ENCODE measurements at places on chromosomes 3 and 15.

- no peaks in the 10 kb centered on the region for H3K36me3 ChIP-seq
- H3K27me3 ChIP-seq = no peaks in the 10 kb centered on the region
- H3K4me1 ChIP-seq = no peaks in the 10 kb centered on the region
- no peak overlapping the region for H3K4me3 ChIP-seq
- H3K27ac ChIP-seq = no peak overlapping the region
- no peak for DNase-seq
Observed at GRCh38 chr3:82641701-82642100, 880.3 kb upstream of the GBE1 start.

- no peaks in the 10 kb centered on the region for H3K4me1 ChIP-seq
- no peaks in the 10 kb centered on the region for H3K27me3 ChIP-seq
- H3K4me3 ChIP-seq = no peak overlapping the region
- H3K36me3 ChIP-seq = peaks cover 5% of the 10 kb centered on the region
Observed at GRCh38 chr3:185200639-185201038, 47.8 kb upstream of the C3orf70 start.

- peaks cover 4% of the 10 kb centered on the region for H3K36me3 ChIP-seq
- no peak for DNase-seq
- no peaks in the 10 kb centered on the region for H3K4me1 ChIP-seq
- H3K27me3 ChIP-seq = peaks cover 2% of the 10 kb centered on the region
Observed at GRCh38 chr15:71093054-71094024, 21.9 kb upstream of the THSD4 start.

GRCh38 chr3:172129850-172130716, 90.7 kb downstream of the FNDC3B start:
- no peak for DNase-seq
- peaks cover 49% of the 10 kb centered on the region for H3K4me1 ChIP-seq
- no peaks in the 10 kb centered on the region for H3K27me3 ChIP-seq
- peaks cover 38% of the 10 kb centered on the region for H3K36me3 ChIP-seq

- H3K27ac ChIP-seq = no peak overlapping the region
- H3K27me3 ChIP-seq = no peaks in the 10 kb centered on the region
- no peak overlapping the region for H3K4me3 ChIP-seq
- H3K36me3 ChIP-seq = peaks cover 26% of the 10 kb centered on the region
- DNase-seq = no peak
- H3K4me1 ChIP-seq = no peaks in the 10 kb centered on the region
Observed at GRCh38 chr15:80557441-80558234, 137.5 kb upstream of the ABHD17C start.

DNA sequence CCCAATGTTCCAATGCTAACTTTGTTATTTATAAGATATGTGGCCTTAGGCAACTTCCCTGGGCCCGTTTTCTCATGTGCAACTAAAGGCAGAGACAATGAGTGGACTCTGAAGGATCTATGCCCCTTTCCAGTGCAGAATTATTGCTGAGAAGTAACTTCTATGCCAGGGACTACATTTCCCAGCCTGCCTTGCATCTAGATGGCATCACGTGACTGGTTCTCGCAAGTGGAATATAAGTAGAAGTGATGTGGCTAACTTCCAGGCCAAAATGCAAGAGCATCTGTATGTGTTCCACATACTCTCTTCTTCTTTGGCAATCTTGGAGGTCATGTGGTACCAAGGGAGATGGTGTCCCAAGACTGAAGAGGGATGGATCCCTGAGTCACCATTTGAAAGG, 674.4 kb downstream of the NTRK3 start:
- H3K27ac ChIP-seq = no peak overlapping the region
- H3K4me3 ChIP-seq = no peak overlapping the region
- H3K27me3 ChIP-seq = peaks cover 43% of the 10 kb centered on the region
- no peaks in the 10 kb centered on the region for H3K4me1 ChIP-seq

GRCh38 chr15:92801774-92802464, 98.2 kb upstream of the CHD2 start:
- DNase-seq = no peak
- peaks cover 7% of the 10 kb centered on the region for H3K36me3 ChIP-seq
- no peak overlapping the region for H3K4me3 ChIP-seq

- no peak overlapping the region for H3K27ac ChIP-seq
- peaks cover 17% of the 10 kb centered on the region for H3K36me3 ChIP-seq
- H3K4me1 ChIP-seq = peaks cover 17% of the 10 kb centered on the region
- H3K27me3 ChIP-seq = peaks cover 48% of the 10 kb centered on the region
- no peak for DNase-seq
Observed at GRCh38 chr15:76398317-76399104, 61.9 kb downstream of the ISL2 start.

- H3K4me3 ChIP-seq = no peak overlapping the region
- H3K4me1 ChIP-seq = no peaks in the 10 kb centered on the region
- no peak for DNase-seq
- H3K27me3 ChIP-seq = no peaks in the 10 kb centered on the region
- no peak overlapping the region for H3K27ac ChIP-seq
Observed at GRCh38 chr15:28943146-28943545, 57.4 kb downstream of the APBA2 start.

GRCh38 chr3:163812006-163812405, 1266.3 kb downstream of the SI start:
- H3K27ac ChIP-seq = no peak overlapping the region
- no peaks in the 10 kb centered on the region for H3K27me3 ChIP-seq
- H3K36me3 ChIP-seq = no peaks in the 10 kb centered on the region
- H3K4me3 ChIP-seq = no peak overlapping the region
- peaks cover 5% of the 10 kb centered on the region for H3K4me1 ChIP-seq

DNA sequence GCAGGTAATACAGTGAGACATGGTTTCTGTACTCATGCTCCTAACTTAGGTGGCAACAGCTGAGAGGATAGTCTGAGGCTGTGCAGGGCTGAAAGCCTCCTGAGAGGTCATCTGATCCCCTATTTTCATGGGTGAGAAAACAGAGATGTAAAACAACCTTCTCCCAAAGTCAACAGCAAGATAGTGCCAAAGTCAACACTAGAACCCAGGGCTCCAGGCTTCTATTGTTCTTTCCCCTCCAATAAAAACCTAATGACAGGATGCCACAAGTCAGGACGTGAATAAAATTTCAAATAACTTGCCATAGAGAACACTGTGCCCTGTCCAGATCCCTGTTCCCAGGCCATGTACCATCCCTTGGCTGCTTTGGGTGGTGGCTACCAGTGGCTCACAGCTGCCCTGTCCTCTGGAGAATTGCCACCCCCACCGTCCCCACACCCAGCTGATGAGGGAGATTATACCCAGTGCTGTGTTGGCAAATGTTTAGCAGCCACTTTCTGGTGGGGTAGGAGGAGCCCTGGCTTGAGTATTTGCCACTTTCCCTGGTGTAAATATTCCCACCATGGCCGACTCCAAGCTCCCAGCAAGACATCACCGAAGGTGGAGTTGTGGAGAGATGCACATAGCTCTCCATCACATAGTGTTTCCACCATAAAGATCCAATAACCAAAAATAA, 54.8 kb downstream of the SRGAP3 start:
- H3K4me3 ChIP-seq = no peak overlapping the region
- DNase-seq = no peak
- H3K4me1 ChIP-seq = peaks cover 21% of the 10 kb centered on the region
- H3K27me3 ChIP-seq = no peaks in the 10 kb centered on the region

DNA sequence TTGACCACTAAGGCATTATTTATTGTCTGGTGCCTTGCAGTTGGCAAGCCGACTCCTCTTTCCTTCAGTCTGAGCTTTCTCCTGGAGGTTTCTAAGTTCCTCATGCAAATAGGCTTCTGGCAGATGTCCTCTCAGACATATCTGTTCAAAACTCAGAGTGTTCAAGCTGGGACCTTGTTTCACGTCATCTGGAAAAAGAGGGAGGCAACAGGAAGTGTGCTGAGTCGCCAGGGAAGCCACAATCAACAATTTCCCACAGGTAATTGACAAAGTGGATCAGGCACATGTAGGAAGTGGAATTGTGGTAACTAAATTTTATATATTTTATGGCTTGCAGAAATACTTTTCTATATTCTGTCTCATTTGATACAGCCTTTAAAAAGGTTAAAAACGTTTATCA, 14.6 kb downstream of the SCG5 start:
- H3K36me3 ChIP-seq = no peaks in the 10 kb centered on the region
- H3K27ac ChIP-seq = no peak overlapping the region
- H3K27me3 ChIP-seq = no peaks in the 10 kb centered on the region
- H3K4me1 ChIP-seq = no peaks in the 10 kb centered on the region
- DNase-seq = no peak
- H3K4me3 ChIP-seq = no peak overlapping the region

DNA sequence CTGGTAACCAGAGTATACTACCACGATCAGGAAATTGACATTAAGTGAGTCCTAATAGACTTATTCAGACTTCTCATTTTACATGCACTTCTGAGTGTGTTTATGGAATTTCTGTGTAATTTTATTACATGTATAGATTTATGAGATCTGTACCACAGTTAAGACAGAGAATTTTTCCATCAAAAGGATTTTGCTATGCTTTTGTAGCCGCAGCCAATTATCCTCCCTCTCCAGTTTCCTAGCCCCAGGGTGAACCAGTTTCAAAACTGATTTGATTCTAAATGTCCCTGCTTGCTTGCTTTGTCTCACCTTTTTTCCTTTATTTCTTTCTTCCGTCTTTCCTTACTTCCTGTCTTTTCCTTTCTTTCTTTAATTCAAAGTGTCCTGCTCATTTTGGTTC, 661.2 kb upstream of the BCHE start:
- H3K4me1 ChIP-seq = no peaks in the 10 kb centered on the region
- no peak overlapping the region for H3K4me3 ChIP-seq
- H3K27me3 ChIP-seq = no peaks in the 10 kb centered on the region
- no peak overlapping the region for H3K27ac ChIP-seq

- no peak for DNase-seq
- no peaks in the 10 kb centered on the region for H3K36me3 ChIP-seq
- peaks cover 3% of the 10 kb centered on the region for H3K27me3 ChIP-seq
- H3K4me1 ChIP-seq = no peaks in the 10 kb centered on the region
- no peak overlapping the region for H3K27ac ChIP-seq
Observed at GRCh38 chr15:85274315-85275050, 105.9 kb upstream of the AKAP13 start.

Measured in progenitor cell of endocrine pancreas (in vitro differentiated cells).